ENCODE measurements at places on chromosomes 2 and 18. TPM values are rescaled to one million over a fixed set of nuclear protein-coding genes. Genes with fewer than 3 reads are reported as not detected.

DNA sequence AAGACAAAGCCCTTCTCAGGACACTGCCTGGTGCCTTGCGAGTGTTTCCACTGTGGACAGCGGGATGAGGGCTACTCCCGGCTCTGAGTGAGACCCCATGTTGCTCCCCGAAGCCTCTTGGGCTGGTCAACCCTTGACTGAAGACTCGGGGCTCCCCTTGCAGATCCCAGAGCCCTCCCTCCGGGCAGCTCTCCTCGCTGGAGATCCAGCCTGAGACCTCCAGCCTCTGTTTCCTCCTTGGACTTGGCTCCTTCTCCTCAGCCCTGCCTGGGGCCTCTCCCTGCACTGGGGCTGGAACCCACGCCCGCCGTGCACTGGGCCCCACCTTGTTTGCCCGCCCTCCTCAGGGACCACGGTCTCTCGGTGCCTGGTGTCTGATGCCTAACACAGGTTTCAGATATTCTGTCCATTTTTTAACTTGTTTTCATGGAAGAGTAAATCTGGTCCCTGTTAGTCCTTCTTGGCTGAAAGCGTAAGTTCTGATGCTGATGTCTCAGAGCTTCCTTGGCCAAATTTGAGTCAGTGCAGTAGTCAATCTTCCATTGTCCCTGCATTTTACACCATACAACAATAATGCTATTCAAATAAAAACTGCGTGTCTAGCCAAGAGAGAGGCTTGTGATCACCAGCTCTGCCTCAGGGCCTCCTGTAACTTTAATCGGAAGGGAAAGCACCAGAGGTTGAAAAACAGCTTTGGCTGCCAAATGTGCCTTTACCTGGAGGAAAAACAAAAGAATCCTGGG is 139.3 kb upstream of the CTDP1 start:
- DNase-seq, result no peak

GRCh38 chr2:12663306-12664037 is 53.3 kb upstream of the TRIB2 start:
- no peak for DNase-seq

GRCh38 chr2:237429753-237430152 is 15.8 kb upstream of the COL6A3 start:
- peak; percentile 61 for DNase-seq

- DNase-seq, result no peak
Measured at GRCh38 chr2:37357530-37357929, 13.1 kb downstream of the QPCT start.

GRCh38 chr18:49837889-49838288 is 24.6 kb upstream of the ACAA2 start:
- DNase-seq, result no peak

- DNase-seq, result peak; percentile 39
Measured at GRCh38 chr18:79912409-79912991, 39.0 kb downstream of the SLC66A2 start.

Gene UGT1A4
- total RNA-seq, result not detected

Gene DHRS9
- 4.9 TPM for total RNA-seq

Gene PRKAG3
- total RNA-seq, result not detected
